Activated naive CD8-positive, alpha-beta T cell treated with anti-CD3 and anti-CD28 coated beads, Interleukin-2, amount 10 ng/mL, durations not matched to agents 7 days and 5 days (primary cell): ENCODE measurements at places on chromosomes 2 and 18.

GRCh38 chr2:63654959-63655358 lies 66.2 kb downstream of the MDH1 start:
- DNase-seq, result no peak
- H3K4me1 ChIP-seq, result no peaks in the 10 kb centered on the region
- H3K27me3 ChIP-seq, result no peaks in the 10 kb centered on the region
- H3K27ac ChIP-seq, result no peak overlapping the region
- no peak overlapping the region for H3K4me3 ChIP-seq

GRCh38 chr2:55519938-55520885 lies 694 bp downstream of the CFAP36 start:
- H3K4me3 ChIP-seq, result peak overlapping the region; percentile 97
- H3K27me3 ChIP-seq, result no peaks in the 10 kb centered on the region
- peaks cover 10% of the 10 kb centered on the region for H3K4me1 ChIP-seq

- no peaks in the 10 kb centered on the region for H3K27me3 ChIP-seq
- peaks cover 15% of the 10 kb centered on the region for H3K4me1 ChIP-seq
- peaks cover 22% of the 10 kb centered on the region for H3K36me3 ChIP-seq
- peak overlapping the region; percentile 96 for H3K27ac ChIP-seq
Observed at GRCh38 chr18:5294113-5294456, 1.4 kb downstream of the ZBTB14 start.

- no peak overlapping the region for H3K4me3 ChIP-seq
- H3K36me3 ChIP-seq, result no peaks in the 10 kb centered on the region
- no peaks in the 10 kb centered on the region for H3K27me3 ChIP-seq
Observed at GRCh38 chr18:39909706-39910105, 2045.3 kb upstream of the PIK3C3 start.

DNA sequence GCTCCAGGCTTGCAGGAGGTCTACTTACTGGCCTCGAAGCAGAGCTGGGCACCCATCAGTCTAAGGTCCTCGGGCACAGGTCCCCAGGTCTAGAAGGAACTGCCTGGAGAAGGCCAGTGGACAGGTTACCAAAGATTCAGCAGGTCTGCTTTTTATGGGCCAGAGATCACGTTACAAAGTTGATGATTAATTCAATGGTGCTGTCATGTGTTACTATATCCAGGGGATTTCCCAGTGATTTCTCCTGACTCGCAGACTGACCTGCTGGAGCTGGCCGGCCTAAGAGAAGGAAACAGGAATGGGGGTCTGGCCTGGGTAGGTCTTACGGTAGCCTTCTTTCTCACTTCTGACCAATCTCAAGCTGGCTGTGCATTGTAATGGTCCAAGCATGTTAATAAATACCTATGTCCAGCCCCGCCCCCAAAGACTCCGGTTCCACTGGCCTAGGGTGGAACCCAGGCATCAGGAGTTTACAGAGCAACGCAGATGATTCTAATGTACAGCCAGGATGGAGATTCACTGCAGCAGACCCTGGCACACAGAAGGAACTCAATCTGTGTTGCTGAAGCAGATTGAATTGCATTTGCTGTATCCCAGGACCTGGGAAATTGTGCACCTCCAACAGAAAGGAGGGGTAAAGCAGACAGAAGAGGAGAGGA lies at the start of gene NEURL3:
Gene NEURL3, minus strand, starts transcription at position 127 of the 659 bp plus-strand sequence. Its CDS starts 71 bp downstream, at position 56.
- H3K27me3 ChIP-seq, result peaks cover 3% of the 10 kb centered on the region
- H3K27ac ChIP-seq, result no peak within 1 kb of the TSS
- H3K36me3 ChIP-seq, result no peaks in the 10 kb centered on the region
- H3K4me3 ChIP-seq, result no peak within 1 kb of the TSS

DNA sequence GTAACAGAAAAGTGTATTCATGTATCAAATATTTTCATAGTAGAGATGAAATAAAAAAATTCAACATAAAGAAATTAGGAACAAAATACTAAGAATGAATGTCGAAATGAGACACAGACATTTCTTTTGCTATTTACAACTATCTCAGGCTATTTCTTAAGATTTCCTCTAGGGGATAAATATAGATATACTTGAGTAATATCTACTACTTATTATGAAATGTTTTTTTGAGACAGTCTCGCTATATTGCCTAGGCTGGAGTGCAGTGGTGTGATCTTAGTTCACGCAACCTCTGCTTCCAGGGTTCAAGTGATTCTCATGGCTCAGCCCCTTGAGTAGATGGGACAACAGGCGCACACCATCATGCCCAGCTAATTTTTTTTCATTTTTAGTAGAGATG lies 326.1 kb downstream of the RNF144A start:
- H3K4me3 ChIP-seq, result no peak overlapping the region
- H3K36me3 ChIP-seq, result peaks cover 9% of the 10 kb centered on the region
- DNase-seq, result no peak
- peaks cover 15% of the 10 kb centered on the region for H3K4me1 ChIP-seq
- H3K27ac ChIP-seq, result no peak overlapping the region

- no peak overlapping the region for H3K27ac ChIP-seq
- no peaks in the 10 kb centered on the region for H3K4me1 ChIP-seq
- no peak overlapping the region for H3K4me3 ChIP-seq
- no peak for DNase-seq
- H3K36me3 ChIP-seq, result no peaks in the 10 kb centered on the region
- H3K27me3 ChIP-seq, result no peaks in the 10 kb centered on the region
Observed at GRCh38 chr2:226159875-226160479, 639.6 kb downstream of the IRS1 start.

- H3K4me1 ChIP-seq, result no peaks in the 10 kb centered on the region
- no peak overlapping the region for H3K4me3 ChIP-seq
- no peak for DNase-seq
- no peaks in the 10 kb centered on the region for H3K27me3 ChIP-seq
Observed at GRCh38 chr2:238345297-238345968, 25.1 kb downstream of the TRAF3IP1 start.

GRCh38 chr2:1676913-1677820 lies 67.1 kb downstream of the PXDN start:
- H3K4me3 ChIP-seq, result no peak overlapping the region
- H3K36me3 ChIP-seq, result no peaks in the 10 kb centered on the region
- DNase-seq, result no peak
- H3K27me3 ChIP-seq, result peaks cover 2% of the 10 kb centered on the region

DNA sequence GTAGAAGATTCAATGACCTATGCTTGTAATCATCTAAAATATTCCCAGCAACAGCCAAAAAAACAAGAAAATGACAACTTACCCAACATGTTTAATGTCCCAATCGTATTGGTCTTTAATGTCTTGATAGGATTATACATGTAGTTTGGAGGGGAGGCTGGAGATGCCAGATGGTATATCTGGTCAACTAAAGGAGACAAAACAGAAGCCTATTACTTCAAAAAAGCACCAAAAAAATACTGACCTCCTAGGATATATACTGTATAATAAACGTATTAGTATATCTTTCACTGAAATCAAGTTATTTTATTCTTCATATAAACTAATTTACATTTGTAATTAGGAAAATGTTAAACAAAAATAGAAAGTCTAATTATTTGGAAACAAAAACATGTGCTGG lies 64.5 kb downstream of the UXS1 start:
- peaks cover 10% of the 10 kb centered on the region for H3K4me1 ChIP-seq
- H3K27me3 ChIP-seq, result no peaks in the 10 kb centered on the region
- H3K36me3 ChIP-seq, result peaks cover 30% of the 10 kb centered on the region
- no peak overlapping the region for H3K4me3 ChIP-seq

DNA sequence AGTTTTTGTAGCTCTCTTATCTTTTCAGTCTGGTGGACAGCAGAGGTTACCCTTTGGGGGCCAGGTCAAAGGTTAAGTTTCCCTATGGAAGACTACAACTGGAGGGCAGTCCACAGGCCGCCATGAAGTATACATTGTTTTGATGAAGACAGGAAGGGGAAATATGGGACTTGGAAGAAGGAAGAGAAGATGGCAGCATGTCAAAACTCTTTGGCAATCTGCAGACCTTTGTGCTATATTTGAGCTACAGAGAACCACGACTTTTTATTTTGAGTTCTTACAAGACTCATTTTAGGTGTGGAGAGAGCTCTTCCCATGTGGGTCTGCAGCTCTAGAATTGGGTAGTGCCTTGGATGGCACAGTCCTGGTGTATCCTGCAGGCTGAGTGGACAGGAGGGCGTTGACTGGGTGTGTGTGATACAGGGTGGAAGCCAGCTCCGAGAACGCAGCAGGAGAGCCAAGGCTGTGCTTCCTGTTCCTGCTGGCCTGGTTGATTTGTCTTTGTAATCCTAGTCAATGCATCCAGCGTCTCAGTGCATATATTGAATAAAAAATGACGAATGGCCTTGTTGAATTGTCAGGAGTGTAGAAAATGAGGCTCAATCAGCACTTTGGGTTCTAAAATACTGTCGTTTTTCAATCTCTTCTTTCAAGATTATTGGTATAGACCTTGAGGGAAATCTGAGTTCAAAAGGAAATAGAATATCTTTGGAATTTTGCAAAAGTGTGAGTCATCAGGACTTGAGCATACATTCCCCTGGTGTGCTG lies 11.5 kb downstream of the ITGA6 start:
- H3K4me1 ChIP-seq, result peaks cover 55% of the 10 kb centered on the region
- no peak overlapping the region for H3K4me3 ChIP-seq
- no peak for DNase-seq
- H3K27me3 ChIP-seq, result no peaks in the 10 kb centered on the region

GRCh38 chr2:43041173-43041591 lies 185.2 kb downstream of the ZFP36L2 start:
- H3K4me3 ChIP-seq, result no peak overlapping the region
- no peaks in the 10 kb centered on the region for H3K36me3 ChIP-seq
- H3K4me1 ChIP-seq, result peaks cover 10% of the 10 kb centered on the region
- H3K27ac ChIP-seq, result no peak overlapping the region
- peaks cover 2% of the 10 kb centered on the region for H3K27me3 ChIP-seq

DNA sequence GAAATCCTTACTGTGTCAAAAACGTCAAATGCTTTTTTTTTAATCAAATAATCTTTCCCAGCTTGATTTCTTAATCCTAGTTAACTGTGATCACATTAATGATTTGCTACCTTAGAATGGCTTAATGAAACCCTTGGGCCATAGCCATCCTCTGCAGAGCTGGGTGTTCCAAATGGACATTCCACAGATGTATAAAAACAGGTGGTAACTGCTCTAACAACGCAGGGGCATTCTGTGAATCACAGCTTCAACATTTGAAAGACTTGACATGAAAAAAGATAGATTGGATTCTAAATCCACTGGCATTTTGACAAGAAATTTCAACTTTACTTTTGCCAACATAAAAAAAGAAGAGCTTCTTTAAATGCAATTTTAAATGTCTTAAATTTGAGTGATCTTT lies 69.8 kb upstream of the RASGRP3 start:
- no peaks in the 10 kb centered on the region for H3K4me1 ChIP-seq
- no peaks in the 10 kb centered on the region for H3K27me3 ChIP-seq
- no peak overlapping the region for H3K4me3 ChIP-seq
- no peak overlapping the region for H3K27ac ChIP-seq
- no peak for DNase-seq

DNA sequence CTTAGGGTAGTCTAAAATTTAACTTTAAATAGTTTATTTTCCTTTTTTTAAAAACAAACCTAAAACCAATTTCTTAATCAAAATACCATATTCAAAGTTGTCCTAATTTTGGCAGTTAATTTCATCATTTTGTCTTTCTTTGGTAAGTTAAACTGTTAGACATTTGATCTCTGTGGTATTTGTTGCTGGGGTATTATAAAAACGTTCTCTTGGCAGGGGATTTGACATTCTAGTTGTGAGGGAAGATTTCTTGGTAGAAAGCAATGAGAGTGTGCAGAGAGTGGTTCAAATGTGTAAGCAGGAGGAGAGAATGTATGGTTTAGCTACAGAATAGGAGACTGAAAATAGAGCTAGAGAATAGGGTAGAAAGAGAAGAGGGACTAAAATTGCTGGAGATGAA lies 14.6 kb downstream of the GULP1 start:
- no peaks in the 10 kb centered on the region for H3K36me3 ChIP-seq
- H3K4me1 ChIP-seq, result no peaks in the 10 kb centered on the region
- H3K27me3 ChIP-seq, result no peaks in the 10 kb centered on the region
- no peak for DNase-seq
- no peak overlapping the region for H3K4me3 ChIP-seq

GRCh38 chr2:113698892-113699447 lies 57.5 kb downstream of the SLC35F5 start:
- DNase-seq, result no peak
- peak overlapping the region; percentile 86 for H3K27ac ChIP-seq
- no peaks in the 10 kb centered on the region for H3K27me3 ChIP-seq

DNA sequence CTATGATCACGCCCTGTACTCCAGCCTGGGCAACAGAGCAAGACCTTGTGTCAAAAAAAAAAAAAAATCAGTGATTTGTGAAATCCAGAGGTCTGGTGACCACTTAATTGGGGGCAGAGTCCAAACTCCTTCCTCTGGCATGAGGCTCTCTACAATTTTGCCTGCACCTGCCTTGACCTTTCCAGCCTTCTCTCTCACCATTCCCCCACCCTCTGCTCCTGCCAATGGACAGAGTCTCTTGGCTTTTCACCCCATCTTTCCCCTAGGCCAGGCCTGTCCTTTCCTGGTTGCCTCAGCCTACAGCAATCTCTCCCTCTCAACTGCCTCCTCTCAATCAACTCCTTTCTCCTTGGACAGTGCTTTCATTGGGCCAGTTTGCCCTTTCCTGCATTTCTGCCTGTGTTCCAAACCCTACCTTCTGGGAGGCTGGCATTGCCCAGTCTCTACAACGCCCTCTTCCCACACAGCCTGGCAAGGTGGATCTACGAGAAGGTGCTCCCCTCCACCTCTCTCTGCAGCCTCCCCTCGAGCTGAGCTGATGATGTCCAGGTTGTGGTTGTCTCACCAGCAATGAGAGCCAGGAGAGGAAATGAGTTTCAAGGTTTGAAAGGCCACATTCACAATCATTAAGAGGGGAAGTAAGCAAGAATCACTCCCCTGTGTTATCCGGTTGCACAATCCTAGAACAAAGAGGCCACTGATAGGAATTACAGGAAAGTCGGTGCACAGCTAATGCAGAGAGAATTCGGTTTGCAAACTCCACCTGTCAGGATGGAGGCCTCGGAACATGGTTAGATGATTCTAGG lies 39.5 kb upstream of the NPAS2 start:
- H3K27ac ChIP-seq, result no peak overlapping the region
- H3K36me3 ChIP-seq, result no peaks in the 10 kb centered on the region
- DNase-seq, result no peak
- no peaks in the 10 kb centered on the region for H3K4me1 ChIP-seq
- H3K4me3 ChIP-seq, result no peak overlapping the region
